ENCODE measurements at places on chromosomes 1 and 21.
A peak's percentile ranks its signal among the peaks of the same experiment; 100 is the strongest.

DNA sequence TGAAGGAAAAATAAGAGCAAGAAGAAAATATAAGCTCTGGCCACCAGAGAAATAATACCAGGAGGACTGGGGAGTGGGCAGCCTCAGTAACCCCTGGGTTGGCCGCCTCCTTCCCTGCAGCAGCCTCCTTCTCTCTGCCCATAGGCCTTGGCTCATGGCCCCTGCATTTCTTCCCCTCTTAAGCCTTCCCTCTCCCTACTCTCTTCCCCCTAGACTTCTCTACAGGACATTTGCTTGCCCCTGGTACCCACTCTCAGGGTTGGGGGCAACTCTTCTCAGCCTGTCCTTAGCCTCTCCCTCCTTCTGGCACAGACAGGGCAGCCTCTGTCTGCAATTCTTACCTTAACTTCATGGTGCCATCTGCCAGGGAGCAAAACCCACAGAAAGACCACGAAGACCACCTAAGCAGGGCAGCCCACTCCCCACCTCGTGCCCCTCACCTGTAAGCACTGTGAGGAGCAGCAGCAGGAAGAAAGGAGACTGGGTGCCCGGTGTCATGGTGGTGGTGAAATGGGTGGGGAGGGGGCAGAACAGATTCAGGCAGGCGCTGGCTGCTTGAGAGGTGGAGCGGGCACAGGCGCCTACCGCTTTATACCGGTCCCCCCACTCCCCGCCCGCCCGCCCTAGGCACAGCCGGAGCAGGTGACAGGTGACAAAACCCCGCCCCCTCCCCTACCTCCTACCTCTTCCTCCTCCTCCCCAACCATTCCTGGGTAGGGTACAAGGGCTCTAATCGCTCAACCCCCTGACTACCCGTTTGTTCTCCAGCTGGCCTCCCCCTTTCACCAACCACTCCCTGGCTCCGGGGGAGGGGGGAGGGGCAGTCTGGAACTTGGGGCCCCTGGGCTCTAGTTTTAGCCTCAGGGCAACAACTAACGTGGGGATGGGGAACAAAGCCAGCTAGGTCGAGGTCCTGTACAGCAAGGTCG, 15.1 kb downstream of the THBS3 start:
- no peak for DNase-seq

GRCh38 chr21:25496825-25497482, 110.3 kb downstream of the MRPL39 start:
- DNase-seq: no peak

DNA sequence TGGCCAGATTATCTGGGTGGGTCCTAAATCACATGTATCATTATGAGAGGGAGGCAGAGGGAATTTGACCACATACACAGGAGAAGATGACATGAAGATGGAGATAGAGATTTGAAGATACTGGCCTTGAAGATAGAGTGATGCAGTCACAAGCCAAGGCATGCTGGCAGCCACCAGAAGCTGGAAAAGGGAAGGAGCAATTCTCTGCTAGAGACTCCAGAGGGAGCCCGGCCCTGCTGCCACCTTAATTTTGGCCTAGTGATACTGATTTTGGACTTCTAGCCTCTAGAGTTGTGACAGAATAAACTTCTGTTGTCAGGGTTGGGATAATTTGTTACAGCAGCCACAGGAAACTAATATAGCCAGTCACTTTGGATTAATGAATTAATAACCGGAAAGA, 2.2 kb upstream of the PRDM2 start:
- DNase-seq: no peak

GRCh38 chr1:174230399-174230798, 71.1 kb downstream of the RABGAP1L start:
- no peak for DNase-seq

GRCh38 chr1:162327788-162328165, 48.9 kb downstream of the SPATA46 start:
- no peak for DNase-seq

- DNase-seq: peak; percentile 17
Measured at GRCh38 chr1:2148691-2149090, 45.9 kb downstream of the FAAP20 start.

DNA sequence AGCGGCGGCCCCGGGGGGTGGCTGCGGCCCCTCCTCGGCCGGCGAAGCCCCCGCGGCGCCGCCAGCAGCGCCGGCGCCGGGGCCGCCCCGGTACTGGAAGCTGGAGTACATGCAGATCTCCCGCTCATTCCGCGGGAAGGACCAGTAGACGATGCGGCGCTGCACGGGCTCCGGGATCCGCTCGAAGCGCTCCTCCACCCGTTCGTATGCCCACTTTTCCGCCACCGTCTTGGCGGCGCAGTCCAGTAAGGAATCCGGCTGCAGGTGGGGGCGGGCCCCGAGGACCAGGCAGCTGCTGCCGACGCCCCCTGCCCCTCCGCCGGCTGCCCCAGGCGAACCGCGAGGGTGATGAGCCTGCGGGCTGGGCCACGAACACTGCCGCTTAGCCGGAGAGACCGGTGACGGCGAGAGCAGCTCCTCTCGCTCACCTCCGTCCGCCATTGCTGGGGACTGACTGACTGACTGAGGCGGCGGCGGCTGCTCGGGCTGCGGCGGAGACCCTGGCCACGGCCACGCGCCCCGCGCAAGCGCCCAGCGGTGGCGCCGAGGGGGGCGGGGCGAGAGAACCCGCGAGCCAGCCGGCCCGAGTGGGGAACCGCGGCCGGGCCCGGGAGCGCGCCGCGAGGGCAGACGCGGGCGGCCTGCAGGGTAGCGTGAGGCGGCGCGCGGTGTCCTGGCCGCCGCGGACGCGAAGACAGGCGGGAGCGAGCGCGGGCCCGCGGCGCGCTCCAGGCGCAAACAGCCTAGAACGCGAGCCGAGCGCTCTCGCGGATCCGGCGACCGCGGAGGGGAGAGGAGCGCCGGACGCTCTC, at the start of gene ZSWIM5:
Gene ZSWIM5 (minus strand): TSS at position 696 of the 812 bp plus-strand sequence. CDS start 255 bp downstream, at position 441.
- DNase-seq: peak; percentile 27

GRCh38 chr1:191643060-191643459, 515.2 kb upstream of the RGS18 start:
- no peak for DNase-seq

DNA sequence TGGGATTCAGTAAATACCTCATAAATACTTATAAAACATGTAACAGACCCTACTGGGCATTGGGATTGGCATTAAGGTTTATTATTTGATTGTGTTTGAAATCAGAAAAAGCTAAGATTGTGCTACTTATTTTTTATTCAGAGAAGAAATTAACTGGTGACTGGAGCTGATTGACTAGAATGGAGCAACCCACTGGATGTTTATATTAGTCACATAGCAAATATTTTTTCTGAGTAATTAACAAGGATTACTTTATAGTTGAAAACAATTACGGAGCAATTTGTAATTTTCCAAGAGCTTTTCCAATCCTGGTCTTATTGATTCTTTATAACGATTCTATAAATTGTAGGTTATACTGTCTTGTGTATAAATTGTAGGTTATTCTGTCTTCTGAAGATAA, 208.7 kb downstream of the HLX start:
- no peak for DNase-seq

- DNase-seq: no peak
Measured at GRCh38 chr1:242787968-242788367, 263.5 kb upstream of the PLD5 start.

DNA sequence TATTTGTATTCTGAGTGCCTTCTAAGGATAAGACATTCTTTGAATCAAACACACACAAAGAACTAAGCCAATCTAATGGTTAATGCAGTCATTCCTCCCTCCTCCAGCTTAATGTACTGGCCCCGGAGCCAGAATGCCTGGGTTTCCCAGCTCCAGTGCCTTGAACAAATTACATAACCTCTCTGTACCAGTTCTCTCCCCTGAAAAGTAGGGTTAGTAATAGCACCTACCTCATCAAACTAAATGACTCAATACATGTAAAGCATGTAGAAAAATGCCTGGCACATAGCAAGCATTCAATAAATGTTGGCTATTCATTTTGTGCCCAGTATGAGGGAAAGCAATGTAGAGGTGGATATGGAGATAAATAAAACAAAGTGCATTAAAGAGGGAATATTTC, 14.0 kb downstream of the C1orf52 start:
- DNase-seq: no peak

Measured in activated CD8-positive, alpha-beta memory T cell treated with anti-CD3 and anti-CD28 coated beads for 48 hours (primary cell).